ENCODE measurements at places on chromosomes 1 and 21.

DNA sequence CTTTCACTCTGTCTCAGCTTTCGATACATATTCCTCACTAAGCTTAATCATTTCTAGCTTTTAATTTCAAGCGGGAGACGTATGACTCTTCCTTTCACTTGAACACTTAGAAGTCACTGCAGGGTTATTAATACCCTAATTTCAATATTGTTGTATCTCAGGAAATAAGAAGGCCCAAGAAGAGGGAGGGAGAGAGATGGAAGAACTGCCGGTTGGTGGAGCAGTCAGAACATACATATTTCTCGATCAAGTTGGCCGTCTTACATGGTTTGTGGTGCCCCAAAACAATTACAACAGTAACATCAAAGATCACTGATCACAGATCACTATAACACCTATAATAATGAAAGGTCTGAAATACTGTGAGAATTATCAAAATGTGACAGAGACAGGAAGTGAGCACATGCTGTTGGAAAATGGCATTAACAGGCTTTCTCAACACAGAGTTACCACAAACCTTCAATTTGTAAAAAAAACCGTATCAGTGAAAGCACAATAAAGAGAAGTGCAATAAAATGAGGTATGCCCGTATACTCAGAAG is 145.4 kb upstream of the HP1BP3 start:
- no peak for DNase-seq

- no peak for DNase-seq
Observed at GRCh38 chr1:202061055-202061454, 50.7 kb downstream of the ELF3 start.

DNA sequence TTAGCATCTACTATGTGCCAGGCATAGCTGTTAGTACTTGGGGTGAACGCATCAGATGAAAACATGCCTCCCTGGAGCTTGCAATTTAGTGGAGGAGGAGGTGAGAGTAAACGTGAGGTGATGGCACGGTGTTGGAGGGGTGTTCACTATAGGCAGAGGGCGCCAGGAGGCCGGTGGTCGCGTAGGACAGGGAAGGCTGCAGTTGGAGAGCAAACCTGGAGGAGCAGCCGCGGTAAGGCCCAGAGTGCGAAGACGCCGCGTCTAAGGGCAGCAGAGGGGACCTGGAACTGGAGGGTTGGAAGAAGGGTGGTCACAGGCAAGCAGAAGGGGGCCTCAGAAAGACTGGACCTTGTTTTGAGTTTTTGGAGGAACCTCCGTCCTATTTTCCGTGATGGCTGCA is 30.2 kb upstream of the TRIM17 start:
- DNase-seq, result no peak

- DNase-seq, result no peak
Observed at GRCh38 chr1:42081475-42081874, 71.7 kb upstream of the GUCA2B start.

DNA sequence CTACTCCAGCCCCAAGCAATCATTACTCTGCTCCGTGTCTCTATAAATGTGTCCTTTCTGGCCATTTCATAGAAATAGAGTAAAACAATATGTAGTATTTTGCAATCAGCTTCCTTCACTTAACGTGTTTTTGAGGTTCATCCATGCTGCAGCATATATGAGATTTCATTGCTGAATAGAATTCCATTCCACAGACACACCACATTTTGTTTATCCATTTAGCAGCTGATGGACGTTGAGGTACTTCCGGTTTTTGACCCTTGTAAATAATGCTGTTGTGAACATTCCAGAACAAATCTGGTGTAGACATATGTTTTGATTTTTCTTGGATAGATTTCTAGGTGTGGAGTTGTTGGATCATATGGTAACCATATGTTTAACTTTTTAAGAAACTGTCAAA is 30.7 kb downstream of the ADAM30 start:
- no peak for DNase-seq

- no peak for DNase-seq
Observed at GRCh38 chr1:27044613-27045151, 32.0 kb upstream of the TENT5B start.

DNA sequence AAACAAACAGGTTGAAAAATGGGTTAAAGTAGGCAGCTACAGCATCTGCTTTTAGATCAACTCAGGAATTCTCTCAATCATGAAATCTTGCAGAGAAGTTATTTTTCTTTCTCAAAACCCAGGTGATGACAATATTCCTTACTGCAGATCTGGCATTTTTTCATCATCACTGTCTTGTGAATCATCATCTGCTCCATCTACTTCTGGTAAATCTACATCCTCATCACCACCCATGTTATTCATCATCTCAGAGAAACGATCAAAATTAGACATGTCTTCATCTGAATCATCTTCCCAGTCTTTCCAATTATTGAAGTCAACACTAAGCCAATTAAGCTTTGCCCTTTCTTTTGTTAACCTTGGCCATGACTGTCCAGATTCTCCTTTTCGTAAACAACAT is 21.8 kb downstream of the GBP2 start:
- DNase-seq, result no peak

GRCh38 chr1:68409426-68409825 is 40.3 kb downstream of the RPE65 start:
- DNase-seq, result no peak

GRCh38 chr1:209542585-209542984 is 40.9 kb upstream of the CAMK1G start:
- DNase-seq, result no peak

Measured in cortex of kidney (tissue), 1 donor.